ENCODE measurements at places on chromosomes 6 and 20.

DNA sequence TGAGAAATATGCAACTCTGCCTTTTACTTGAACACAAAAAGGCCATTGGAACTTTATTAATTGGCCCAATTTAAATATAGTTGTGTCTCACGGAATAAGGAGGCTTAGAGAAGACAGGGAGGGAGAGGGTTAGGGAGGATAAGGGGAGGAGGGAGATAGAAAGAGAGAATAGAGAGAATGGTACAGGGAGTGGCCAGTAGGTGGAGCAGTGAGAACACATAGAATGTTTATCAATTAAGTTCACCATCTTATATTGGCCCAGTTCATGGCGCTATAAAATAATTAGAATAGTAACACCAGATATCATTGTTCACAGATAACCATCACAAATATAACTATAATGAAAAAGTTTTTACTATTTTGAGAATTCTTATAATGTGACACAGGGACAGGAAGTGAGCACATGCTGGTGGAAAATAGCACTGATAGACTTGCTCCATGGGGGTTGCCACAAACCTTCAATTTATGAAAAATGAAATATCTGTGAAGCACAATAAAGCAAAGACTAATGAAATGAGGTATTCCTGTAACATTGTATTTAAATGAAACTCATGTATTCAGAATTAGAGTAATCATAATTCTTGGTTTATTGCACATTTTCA lies 374.1 kb upstream of the MANEA start:
- peak; percentile 72 for DNase-seq

- no peak for DNase-seq
Measured at GRCh38 chr20:60630609-60631008, 621.5 kb upstream of the CDH4 start.

DNA sequence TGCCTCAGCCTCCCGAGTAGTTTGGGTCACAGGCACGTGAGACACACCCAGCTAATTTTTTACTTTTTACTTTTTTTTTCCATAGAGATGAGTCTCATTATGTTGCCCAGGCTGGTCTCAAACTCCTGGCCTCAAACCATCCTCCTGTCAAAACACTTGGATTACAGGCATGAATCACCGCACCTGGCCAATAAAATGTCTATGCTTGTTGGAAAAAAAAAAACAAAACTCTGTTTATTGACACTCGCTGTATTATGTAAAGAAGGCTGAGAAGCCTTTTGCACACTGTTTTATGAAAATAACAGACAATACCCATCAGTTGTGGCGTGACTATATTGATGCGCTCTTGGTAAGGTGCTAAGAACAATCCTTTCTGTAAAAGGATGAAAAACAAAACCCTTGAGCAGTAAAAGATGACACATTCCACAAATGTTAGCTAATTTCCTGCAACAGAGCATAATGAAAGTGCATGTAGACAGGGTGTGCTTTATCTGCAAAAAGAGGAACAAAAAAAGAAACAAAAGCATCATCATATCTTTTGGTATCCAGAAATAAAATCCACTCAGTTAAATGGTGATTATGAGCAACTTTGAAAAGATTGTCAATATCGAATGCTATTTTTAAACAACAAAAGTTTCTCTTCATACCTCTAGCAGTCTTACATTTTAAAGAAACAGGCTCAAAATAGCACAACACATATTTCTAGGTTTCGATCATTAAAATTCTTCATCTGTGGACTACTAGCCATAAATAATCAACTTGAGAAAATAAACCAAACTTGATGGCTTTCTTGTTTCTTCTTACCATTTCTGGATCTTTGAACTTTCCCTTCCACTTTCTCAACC lies 108.3 kb upstream of the PHACTR1 start:
- DNase-seq = peak; percentile 24

DNA sequence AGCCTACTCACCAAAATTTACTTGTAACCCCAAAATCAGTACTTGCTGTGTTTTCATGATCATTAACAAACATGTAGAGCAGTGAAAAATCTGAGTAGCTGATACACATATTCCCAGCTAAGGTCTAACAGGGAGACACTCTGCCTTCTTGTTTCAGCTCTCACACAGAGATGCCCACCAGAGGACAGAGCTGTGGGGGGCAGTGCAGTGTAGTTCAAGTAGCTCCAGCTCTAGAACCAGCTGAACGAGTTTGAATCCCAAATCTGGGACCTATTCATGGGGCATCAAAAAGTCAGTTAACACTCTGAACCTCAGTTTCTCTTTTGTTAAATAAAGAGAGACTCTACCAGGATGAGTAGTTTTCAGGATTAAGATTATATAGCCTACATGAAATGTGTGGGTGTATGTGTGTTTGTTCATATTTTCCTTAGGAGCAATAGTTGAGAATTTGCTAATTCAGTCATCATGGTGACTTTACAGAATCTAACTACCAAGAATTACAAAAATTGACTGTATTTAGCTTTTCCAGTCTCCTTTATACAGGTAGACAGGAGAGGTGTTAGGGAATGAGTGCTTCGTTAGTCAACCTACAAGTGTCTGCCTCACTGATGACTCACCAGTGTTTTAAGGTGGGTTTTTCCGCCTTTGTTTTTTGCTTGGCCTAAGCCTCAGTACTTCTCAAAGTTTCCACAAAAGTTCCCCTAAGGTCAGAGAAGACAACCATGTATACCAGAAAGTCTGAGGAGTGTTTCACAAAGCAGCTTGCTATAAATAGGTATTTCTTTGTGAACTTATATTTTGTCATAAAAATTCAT lies 164.0 kb upstream of the RUNX2 start:
- no peak for DNase-seq

GRCh38 chr6:13953061-13953705 lies 28.4 kb downstream of the RNF182 start:
- DNase-seq = peak; percentile 24

DNA sequence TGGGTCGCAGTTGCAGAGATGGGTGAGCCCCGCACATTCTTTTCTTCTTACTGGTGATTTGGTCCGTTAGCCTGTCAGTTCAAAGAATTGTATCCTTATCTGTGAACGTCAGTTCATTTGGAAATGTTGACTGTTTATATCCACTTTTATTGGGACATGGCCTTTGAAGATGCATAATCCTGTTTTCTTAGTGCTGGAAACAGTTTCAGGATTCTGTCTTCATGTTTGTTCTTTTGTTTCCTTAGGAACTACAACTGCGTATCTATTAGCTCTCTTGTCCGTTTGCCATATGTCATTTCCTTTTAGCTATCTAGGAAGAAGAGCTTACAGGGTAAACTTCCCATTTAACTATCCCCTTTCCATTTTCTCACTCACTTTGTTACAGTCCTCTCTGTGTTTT lies 35.0 kb upstream of the TULP1 start:
- no peak for DNase-seq

GRCh38 chr6:93567164-93567563 lies 147.8 kb upstream of the EPHA7 start:
- DNase-seq = no peak

GRCh38 chr6:16735014-16735413 lies 26.2 kb downstream of the ATXN1 start:
- DNase-seq = no peak

DNA sequence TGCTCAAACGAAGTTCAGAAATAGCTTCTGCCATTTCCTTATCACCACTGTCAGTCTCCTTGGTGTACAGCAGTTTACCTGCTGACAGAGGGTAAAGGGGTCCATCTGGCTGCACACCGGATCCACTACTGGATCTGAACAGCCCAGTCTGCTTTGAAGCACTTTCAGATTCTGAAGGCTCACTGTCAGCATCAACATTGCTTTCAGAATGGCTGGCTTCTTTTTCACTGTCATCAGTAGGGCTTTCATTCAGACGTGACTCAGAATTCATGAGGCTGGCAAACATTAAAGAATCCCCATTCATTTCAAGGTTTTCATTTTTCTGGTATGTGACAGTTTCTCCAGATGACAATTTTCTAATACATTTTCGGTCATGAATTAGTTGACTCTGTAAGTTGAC lies 21.0 kb upstream of the PNISR start:
- DNase-seq = no peak

DNA sequence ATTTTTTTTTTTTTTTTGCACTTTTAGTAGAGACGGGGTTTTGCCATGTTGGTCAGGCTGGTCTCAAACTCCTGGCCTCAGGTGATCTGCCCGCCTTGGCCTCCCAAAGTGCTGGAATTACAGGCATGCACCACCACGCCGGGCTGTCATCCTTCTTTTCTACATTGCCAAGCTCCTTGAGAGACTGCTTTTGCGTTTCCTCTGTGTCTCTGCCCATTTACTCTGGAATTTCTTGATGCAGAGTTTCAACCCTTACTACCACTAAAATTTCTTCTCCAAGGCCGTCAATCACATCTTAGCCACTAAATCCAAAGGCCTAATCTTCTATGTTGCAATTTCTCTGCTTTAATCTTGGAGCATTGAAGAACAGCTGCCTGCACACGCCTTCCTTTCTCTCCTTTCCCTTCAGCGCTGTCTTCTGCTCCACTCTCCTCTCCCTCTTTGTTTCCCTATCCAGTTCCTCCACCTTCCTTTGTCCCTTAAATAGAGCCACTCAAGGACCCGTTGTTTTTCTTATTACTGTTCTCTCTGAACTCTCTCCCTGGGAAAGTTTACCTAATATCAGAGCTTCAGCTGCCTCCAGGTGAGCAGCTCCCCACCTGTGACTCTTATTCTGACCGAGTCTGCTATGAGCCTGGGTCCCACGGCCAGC lies 98.8 kb downstream of the SLC35B3 start:
- DNase-seq = no peak
